ENCODE measurements at places on chromosomes 2 and 18. TPM values are rescaled to one million over a fixed set of nuclear protein-coding genes. Genes with fewer than 3 reads are reported as not detected.
A peak's percentile ranks its signal among the peaks of the same experiment; 100 is the strongest.

DNA sequence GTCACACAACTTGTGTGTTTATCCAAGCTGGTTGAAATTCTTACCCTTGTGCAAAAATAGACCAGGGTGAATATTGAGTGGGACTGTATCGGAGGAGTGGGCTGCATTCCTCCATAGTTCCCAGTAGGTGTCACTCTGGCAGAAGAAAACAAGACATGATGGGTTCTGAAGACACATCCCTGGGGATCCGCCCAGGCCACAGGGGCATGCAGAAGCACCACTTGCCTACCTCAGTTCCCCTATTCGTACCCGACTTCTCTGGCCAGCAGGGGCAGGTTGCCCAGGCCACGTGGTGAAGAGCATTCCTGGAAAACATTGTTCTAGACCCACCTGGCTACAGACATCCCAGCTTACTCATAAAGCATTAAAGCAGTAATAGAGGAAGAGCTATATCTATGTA lies 168.2 kb downstream of the FAM210A start:
- DNase-seq: peak; percentile 31
- no peaks in the 10 kb centered on the region for H3K4me1 ChIP-seq
- H3K27me3 ChIP-seq: peaks cover 15% of the 10 kb centered on the region
- no peak overlapping the region for H3K27ac ChIP-seq
- H3K36me3 ChIP-seq: no peaks in the 10 kb centered on the region
- no peak overlapping the region for H3K4me3 ChIP-seq

Gene SCN9A
- 0.07 TPM for total RNA-seq

Gene CIDEA
- not detected for total RNA-seq

- H3K4me1 ChIP-seq: no peaks in the 10 kb centered on the region
- H3K27ac ChIP-seq: no peak overlapping the region
- no peaks in the 10 kb centered on the region for H3K36me3 ChIP-seq
- H3K27me3 ChIP-seq: no peaks in the 10 kb centered on the region
- no peak for DNase-seq
Observed at GRCh38 chr2:210862283-210863065, 306.1 kb downstream of the CPS1 start.

DNA sequence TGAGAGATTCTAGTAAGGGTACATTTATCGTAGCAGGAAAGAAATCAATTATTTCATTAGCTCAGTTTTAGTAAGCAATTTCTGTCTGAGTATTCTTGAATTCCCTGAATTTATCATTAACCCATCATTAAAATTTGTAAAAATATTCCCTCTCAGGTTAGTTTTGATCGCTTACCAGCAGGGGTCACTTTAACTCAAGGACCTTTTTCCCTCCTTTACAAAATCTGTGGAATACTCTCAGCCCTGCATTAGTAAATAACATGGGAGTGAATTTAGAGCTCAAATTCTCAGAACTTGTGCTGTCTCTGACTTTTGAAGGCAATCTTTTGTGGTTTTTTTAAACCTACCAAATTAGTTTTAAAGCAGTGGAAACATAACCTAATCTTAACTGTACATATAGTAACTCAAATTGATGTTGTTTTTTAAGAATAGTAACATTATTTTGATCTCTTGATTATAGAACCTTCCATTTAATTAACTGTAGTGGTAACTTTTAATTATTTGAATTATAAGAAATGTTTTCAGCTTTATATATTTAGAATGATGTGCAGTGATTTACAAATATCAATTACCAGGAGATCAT lies 97.2 kb downstream of the AGPS start:
- H3K27me3 ChIP-seq: no peaks in the 10 kb centered on the region
- H3K27ac ChIP-seq: no peak overlapping the region
- peak; percentile 8 for DNase-seq
- no peaks in the 10 kb centered on the region for H3K4me1 ChIP-seq
- H3K36me3 ChIP-seq: no peaks in the 10 kb centered on the region

GRCh38 chr2:15935675-15936074 lies 4.7 kb upstream of the MYCN start:
- H3K27me3 ChIP-seq: peaks cover 13% of the 10 kb centered on the region
- DNase-seq: no peak
- peaks cover 2% of the 10 kb centered on the region for H3K4me1 ChIP-seq
- H3K36me3 ChIP-seq: no peaks in the 10 kb centered on the region

Gene TGFA
- total RNA-seq: 50.1 TPM

- H3K36me3 ChIP-seq: no peaks in the 10 kb centered on the region
- DNase-seq: no peak
- H3K4me1 ChIP-seq: peaks cover 57% of the 10 kb centered on the region
- H3K4me3 ChIP-seq: no peak overlapping the region
- H3K27me3 ChIP-seq: no peaks in the 10 kb centered on the region
Observed at GRCh38 chr2:71748227-71748626, 294.9 kb downstream of the DYSF start.

DNA sequence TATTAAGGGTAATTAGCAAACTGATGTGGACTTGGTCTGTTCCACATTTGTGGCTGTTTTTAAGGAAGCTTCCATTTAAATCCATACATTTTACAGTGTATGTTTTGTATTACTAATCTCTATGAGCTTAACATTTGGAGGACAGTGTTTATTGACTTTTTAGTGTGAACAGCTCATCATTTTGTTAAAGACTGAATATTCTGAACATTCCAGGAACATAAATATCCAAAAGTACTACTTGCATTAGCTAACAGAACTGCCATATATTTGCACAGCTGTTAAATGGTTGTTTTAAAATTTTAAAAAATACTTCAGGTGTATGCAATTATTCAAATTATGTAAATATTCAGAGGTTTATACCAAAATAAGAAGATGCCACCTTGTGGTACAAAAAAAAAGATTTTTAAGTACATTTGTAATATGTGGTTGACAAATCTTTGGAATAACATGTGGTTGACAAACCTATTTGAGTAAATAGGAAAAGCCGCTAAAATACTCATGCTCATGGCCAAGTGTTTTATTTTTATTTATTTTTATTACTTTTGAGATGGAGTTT lies 439.7 kb upstream of the FANCL start:
- DNase-seq: no peak
- no peaks in the 10 kb centered on the region for H3K27me3 ChIP-seq
- H3K4me1 ChIP-seq: no peaks in the 10 kb centered on the region
- no peak overlapping the region for H3K4me3 ChIP-seq

GRCh38 chr18:9095297-9096006 lies 7.0 kb upstream of the NDUFV2 start:
- H3K4me1 ChIP-seq: peaks cover 8% of the 10 kb centered on the region
- no peak for DNase-seq
- H3K27me3 ChIP-seq: no peaks in the 10 kb centered on the region
- no peak overlapping the region for H3K4me3 ChIP-seq
- H3K27ac ChIP-seq: no peak overlapping the region
- H3K36me3 ChIP-seq: no peaks in the 10 kb centered on the region

Gene ZC3H15
- total RNA-seq: 75.2 TPM

DNA sequence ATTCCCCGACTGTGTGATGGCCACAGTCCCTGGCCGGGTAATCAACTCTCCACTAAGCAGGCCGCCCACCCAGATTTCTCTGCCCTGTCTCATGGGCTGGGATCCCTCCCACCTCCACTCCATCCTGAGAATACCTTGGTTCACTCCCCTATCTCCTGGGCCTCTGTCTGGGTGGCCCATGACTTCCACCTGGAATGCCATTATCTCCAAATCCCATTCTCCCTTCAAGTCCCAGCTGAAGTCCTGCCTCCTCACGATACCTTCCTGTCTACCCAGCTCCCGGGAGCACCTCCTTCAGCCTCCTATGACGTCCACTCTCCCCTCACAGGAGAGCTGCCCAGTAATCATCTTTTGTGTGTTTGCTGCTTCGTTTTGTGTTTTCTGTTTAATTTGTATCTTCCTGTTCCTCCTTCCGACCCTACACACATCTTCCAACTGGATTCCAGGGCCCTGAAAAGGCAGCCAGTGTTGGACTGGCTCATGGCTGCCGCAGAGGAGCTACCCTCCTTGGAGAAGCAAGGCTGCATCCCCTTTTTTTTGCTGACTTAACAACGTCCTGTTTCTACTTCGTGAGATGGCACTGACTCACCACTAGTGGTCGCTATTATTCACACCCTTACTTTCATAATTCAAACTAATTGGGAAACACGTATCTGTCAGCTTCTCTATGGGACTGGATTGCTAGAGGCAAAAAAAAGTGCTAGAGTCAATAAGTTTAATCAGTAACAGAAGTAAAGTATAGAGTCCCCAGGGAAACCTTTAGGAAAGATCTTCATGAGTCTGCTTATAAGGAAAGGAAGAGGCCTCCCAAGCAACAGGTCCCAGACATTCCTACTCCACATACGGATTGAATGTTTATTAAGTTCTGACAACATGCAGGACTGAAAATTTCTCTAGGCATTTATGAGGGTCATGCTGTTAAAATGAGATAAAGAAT lies 171.9 kb upstream of the GATA6 start:
- H3K4me1 ChIP-seq: no peaks in the 10 kb centered on the region
- H3K27ac ChIP-seq: no peak overlapping the region
- no peak overlapping the region for H3K4me3 ChIP-seq
- no peaks in the 10 kb centered on the region for H3K36me3 ChIP-seq

Gene MBD1
- 63.9 TPM for total RNA-seq

- peak overlapping the region; percentile 90 for H3K27ac ChIP-seq
- peak overlapping the region; percentile 85 for H3K4me3 ChIP-seq
- DNase-seq: peak; percentile 70
Observed at GRCh38 chr18:3448838-3449511, 997 bp upstream of the TGIF1 start.

GRCh38 chr2:220279840-220280239 lies 652.4 kb downstream of the SLC4A3 start:
- no peak for DNase-seq
- H3K4me3 ChIP-seq: no peak overlapping the region
- H3K27ac ChIP-seq: no peak overlapping the region
- no peaks in the 10 kb centered on the region for H3K36me3 ChIP-seq
- H3K27me3 ChIP-seq: no peaks in the 10 kb centered on the region
- peaks cover 49% of the 10 kb centered on the region for H3K4me1 ChIP-seq

- no peak overlapping the region for H3K27ac ChIP-seq
- H3K4me3 ChIP-seq: no peak overlapping the region
- no peaks in the 10 kb centered on the region for H3K4me1 ChIP-seq
Observed at GRCh38 chr2:94977826-94978225, 47.7 kb upstream of the MAL start.

DNA sequence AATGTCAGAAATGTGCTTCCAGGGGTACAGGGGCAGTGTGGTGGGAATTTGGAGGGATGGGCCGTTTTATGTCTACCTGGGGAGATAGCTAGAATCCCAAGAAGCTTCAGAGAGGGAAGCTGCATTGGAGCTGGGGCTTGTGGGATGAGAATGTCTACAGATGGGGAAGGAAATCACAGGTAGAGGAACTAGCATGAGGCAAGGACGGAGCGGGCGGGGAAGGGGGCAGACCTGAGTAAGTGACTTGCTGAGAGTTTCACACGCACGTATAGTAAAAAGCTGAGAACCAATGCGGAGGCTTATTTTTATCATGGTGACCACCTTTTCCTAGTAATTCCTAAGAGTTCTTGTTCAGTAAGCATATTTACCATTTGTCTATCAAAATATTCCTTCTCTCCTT lies 6.3 kb downstream of the C2orf80 start:
- H3K36me3 ChIP-seq: no peaks in the 10 kb centered on the region
- H3K27ac ChIP-seq: no peak overlapping the region
- H3K27me3 ChIP-seq: no peaks in the 10 kb centered on the region
- peaks cover 9% of the 10 kb centered on the region for H3K4me1 ChIP-seq
- DNase-seq: no peak

Gene GPR35
- total RNA-seq: 4.2 TPM

Gene CDH2
- total RNA-seq: 0.15 TPM

Gene SLC5A7
- not detected for total RNA-seq

DNA sequence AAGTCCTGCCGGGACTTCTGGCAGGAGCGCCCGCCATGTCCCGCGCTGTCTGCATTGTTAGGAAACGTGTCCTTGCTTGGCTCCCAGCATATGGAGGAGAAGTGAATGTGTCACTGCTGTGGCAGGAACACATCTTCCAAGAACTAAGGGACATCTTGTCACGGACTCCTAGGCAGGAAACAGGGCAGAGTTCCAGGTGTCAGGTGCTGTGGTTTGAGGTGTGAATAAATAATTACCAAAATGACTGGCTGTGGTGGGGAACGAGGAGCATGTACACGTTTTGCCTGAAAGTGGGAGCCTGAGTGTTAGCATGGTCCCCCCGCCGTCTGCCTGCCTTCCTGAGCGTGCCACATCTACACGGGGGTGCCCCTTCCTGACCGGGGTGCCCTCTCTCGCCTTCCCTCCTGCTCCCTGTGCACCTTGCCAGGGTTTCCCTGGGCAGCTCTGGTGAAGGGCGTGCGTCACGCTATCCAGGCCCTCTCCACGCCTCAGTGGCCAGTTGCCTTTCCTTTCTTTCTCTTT lies 237.5 kb downstream of the LDLRAD4 start:
- H3K36me3 ChIP-seq: no peaks in the 10 kb centered on the region
- H3K4me1 ChIP-seq: no peaks in the 10 kb centered on the region
- no peaks in the 10 kb centered on the region for H3K27me3 ChIP-seq
- H3K27ac ChIP-seq: no peak overlapping the region

Gene C2orf81
- total RNA-seq: 6.5 TPM

Gene SOX11
- 0.02 TPM for total RNA-seq

- no peak overlapping the region for H3K4me3 ChIP-seq
- DNase-seq: no peak
- no peaks in the 10 kb centered on the region for H3K36me3 ChIP-seq
- H3K4me1 ChIP-seq: no peaks in the 10 kb centered on the region
Observed at GRCh38 chr2:150107816-150108215, 379.7 kb downstream of the RND3 start.

- no peak for DNase-seq
- no peaks in the 10 kb centered on the region for H3K36me3 ChIP-seq
- peaks cover 2% of the 10 kb centered on the region for H3K27me3 ChIP-seq
Observed at GRCh38 chr2:128646091-128646490, 327.4 kb upstream of the HS6ST1 start.

Gene SOWAHC
- 16.6 TPM for total RNA-seq

Gene NIFK
- 93.2 TPM for total RNA-seq

DNA sequence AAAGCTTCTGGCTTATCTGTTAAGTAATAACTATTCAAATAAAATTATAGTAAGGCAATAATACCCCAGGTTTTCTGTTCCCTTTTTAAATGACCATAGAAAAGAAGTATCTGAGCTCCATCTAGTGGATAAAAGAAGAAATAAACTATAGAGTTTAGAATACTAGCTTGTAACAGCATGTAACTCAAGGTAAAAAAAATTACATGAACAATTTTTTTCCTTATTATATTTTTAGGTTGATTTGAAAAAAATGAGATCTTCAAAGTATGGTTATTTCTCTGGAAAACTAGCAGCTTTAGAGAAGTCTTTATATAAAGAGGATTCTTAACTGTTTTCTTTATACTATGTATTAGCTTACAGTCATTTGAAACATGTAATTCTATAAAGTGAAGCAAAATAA lies 58.1 kb downstream of the NCKAP1 start:
- no peaks in the 10 kb centered on the region for H3K27me3 ChIP-seq
- no peaks in the 10 kb centered on the region for H3K4me1 ChIP-seq
- peaks cover 23% of the 10 kb centered on the region for H3K36me3 ChIP-seq
- peak; percentile 16 for DNase-seq

DNA sequence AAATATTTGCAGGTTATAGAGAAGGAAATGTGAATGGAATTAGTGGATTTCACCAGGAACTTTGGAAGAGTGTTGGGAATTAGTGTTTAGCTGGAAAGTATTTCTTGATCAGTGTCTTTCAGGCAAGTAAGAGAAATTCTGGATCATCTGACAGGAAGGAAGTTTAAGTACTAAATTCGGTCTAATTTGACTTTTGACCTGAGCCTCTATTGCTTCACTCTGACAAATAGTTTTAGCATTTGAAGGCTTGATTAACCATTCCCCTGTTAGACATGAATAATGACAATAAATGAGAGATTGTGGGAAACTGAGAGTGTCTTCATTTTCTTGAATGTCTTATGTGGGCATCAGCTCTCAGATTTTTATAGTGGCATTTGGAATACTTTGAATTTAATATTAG lies 16.0 kb downstream of the CCNT2 start:
- peaks cover 2% of the 10 kb centered on the region for H3K36me3 ChIP-seq
- no peak overlapping the region for H3K4me3 ChIP-seq
- H3K4me1 ChIP-seq: no peaks in the 10 kb centered on the region
- DNase-seq: no peak
- H3K27me3 ChIP-seq: no peaks in the 10 kb centered on the region

Gene CFAP221
- 0.96 TPM for total RNA-seq

Gene BZW1
- total RNA-seq: 454 TPM
